ENCODE measurements at places on chromosomes 4 and X.

- DNase-seq: no peak
These were observed 55.7 kb upstream of the CLDN34 start for GRCh38 chrX:9911487-9911886.

DNA sequence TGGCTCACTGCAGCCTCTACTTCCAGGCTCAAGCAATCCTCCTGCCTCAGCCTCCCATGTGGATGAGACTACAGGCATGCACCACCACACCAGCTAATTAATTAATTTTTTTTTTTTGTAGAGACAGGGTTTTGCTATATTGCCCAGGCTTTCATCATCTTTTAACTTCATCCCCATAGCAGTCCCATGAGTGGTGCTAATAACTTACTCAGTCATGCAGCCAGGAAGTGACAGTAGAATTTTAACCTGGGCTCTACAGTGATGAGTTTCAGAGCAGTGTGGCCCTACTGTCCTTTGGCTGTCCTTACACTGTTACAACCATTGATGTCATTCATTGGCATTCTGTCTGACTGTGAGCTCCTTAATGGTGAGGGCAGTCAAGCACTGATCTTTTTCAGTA is 3.9 kb upstream of the OCIAD2 start:
- DNase-seq: no peak

DNA sequence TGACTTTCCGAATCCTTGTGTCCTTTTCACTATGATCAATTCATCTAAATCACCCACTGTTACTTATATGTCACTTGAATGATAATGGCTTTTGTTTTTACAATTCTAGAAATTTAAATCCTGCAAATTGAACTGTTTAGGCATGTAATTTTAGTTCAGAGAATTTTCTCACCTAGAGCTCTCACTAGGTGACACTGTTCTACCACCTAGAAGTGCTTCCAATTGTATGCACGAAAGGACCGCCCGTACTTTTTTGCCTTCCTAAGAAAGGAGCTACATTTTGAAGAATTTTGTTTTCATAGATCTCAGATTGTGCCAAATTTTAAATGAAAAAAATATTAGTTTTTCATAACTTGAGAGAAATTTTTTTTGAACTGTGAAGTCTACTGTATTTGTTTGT is 481.6 kb upstream of the FSTL5 start:
- no peak for DNase-seq

GRCh38 chr4:148268835-148269234 is 173.4 kb downstream of the NR3C2 start:
- no peak for DNase-seq

GRCh38 chrX:131881194-131881593 is 141.9 kb upstream of the STK26 start:
- no peak for DNase-seq

DNA sequence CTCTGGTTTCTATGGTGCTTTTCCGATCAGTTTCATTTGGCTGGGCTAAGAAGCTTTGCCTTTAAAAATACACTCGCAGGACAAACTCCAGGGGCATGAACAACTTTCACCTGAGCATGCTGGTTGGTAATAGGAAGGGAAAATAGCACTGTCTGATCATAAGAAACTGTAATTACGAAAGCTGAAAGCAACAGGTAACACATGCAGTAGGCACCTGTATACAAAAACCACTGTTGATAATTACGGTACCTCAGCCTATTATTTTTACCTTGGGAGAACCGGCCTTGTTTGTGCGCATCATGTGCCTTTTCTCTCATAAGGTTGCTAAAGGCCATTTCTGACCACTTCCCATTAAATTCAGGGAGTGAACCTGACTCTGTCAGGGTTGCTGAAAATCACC is 45.7 kb downstream of the RTL9 start:
- no peak for DNase-seq

GRCh38 chr4:23822181-23822580 is 67.7 kb downstream of the PPARGC1A start:
- no peak for DNase-seq

- peak; percentile 57 for DNase-seq
These were observed 40.4 kb downstream of the RNF212 start for GRCh38 chr4:1072830-1073446.

GRCh38 chr4:56870946-56871345 is 36.8 kb upstream of the REST start:
- DNase-seq: peak; percentile 63

DNA sequence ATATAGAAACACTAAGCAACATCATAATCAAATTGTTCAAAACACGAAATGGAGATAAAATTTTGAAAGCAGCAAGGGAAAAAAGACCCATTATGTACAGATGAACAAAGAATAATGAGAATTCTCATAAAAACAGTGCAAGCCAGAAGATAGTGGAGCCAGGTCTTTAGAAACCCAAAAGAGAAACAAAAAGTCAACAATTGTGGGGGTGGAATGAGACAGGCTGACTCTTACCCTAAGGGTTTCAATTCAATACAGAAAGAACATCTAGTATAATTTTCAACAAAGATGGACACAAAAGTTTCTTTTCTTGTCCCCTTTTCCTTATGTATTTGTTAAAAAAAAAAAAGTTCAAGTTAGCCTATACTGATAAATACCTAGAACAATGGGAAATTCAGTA is 34.0 kb upstream of the MAGEB2 start:
- no peak for DNase-seq

DNA sequence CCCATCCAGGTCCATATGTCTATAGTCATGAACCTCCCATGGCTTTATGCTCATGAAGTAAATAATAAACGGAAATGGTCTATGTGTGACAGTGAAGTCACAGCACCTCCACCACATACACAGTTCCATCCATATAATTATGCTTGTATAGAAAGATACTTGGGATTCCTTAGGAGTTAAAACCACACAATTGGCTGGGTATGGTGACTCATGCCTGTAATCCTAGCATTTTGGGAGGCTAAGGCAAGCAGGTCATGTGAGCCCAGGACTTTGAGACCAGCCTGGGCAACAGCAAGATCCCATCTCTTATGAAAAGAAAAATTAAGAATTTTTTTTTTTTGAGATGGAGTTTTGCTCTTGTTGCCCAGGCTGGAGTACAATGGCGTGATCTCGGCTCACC is 55.6 kb upstream of the RBM47 start:
- no peak for DNase-seq

DNA sequence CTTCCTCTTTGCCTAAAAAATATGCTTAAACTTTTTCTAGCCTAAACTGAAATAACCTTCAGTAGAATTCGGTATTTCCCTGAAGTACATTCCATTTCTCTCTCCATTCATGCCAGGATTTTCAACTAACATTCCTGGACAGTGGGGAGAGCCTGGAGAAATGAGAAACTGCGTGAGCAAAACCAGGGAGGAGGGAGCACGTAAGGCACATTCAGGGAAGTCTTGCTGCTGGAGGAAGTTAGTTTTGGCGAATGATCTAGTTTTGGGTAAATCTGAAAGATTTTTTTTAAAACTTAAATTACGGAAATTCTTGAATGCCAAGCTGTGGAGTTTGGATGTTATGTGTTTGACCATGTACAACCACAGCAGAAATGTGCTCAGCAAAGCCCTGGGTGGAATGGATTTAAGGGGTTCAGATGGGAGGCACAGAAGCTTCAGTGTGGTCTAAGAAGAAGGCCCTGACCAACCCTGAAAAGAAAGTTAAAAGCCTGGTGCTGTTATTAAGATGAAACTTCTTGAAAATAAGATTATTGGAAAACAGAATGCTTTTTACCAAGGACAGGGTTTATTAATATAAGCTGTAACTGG is 347.8 kb downstream of the ANK2 start:
- no peak for DNase-seq

- no peak for DNase-seq
These were observed 309 bp upstream of the CTBP1 start for GRCh38 chr4:1249148-1249730.

GRCh38 chr4:154491341-154492271 is at the start of gene DCHS2:
TSS of gene DCHS2 (minus strand) at chr4:154491799. CDS start at chr4:154491355, 444 bp downstream.
- DNase-seq: peak; percentile 92

DNA sequence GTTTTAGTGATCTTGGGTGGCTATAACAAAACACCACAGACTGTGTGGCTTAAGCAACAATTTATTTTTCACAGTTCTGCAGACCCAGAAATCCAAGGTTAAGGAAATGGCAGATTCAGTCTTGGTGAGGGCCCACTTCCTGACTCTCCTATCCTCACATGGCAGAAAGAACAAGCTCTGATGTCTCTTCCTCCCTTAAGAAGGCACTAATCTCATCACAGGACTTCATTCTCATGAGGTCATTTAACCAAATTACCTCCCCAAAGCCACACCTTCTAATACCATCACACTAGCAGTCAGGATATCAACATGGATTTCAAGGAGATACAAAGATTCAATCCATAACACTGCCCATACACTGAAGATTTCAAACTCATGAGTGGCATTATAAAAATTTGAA is 350.3 kb downstream of the GRID2 start:
- DNase-seq: no peak

GRCh38 chr4:140212646-140213045 is 58.7 kb upstream of the MAML3 start:
- no peak for DNase-seq

DNA sequence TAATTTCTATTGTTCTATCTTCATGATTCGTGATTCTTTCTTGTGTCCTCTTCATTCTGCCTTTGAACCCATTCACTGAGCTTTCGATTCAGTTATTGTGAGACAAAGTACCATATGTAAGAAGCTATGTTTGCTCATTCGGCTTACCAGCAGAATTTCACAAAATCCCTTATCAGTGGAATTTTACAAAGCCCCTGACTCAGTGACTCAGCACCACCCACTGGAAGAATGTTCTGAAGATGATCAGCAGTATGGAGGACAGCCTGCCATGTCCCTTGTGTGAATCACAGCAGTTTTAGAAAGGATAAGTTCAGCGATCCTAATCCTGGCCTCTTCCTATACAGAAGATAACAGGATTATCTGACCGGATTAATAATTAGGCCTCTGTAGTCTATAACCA is 5.8 kb upstream of the UXT start:
- DNase-seq: no peak

DNA sequence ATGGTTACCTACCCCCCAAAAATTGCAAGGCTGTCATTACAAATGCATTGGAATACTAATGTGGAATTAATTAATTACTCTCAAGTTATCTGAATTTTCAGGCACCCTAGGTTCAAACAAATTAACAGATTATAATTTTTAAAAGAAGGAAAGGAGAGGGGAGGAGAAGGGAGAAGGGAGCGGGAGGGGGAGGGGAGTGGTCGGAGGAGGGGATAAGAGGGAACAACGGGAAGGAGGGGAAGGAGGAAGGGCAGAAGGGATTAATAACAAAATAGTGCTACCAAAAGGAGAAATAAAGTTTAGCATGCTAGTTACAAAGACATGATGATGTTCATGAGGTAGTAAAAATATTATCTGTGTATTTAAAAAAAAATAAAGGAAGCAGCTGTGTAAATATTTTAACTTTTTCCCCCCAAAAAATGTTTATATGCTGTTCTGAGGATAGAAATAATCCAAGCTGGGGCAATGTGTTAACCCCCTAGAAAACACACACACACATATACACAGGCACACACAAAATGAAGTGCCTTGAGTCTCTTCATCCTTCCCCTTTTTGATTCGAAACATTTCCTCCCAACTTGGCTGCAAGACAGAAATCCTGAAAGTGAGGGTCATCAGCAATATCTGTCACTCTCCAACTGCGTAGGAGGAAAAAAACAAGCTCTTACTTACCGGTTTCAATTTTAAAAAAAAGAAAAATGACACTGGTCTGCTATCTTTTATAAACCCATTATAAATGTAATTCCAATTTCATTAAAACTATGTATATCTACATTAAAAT is 58.8 kb downstream of the PPP3CA start:
- DNase-seq: no peak

DNA sequence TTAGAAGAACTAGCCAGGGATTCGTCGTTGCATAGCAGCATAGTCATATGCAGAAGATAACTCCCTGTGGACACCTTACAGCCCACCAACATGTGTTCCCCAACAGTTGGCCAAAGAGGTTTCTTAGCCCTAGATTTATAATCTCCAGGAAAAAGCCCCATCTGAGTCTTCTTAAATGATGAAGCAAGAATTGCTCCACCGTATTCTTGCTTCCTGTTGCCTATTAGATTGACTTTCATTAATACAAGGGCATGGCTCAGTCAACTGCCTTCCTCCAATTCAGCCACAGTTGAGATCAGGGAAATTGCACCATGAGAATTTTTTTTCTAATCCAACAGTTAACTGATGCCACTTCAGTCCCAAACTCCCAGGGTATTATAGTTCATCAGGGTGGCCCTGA is 5.2 kb upstream of the AFF2 start:
- DNase-seq: no peak

DNA sequence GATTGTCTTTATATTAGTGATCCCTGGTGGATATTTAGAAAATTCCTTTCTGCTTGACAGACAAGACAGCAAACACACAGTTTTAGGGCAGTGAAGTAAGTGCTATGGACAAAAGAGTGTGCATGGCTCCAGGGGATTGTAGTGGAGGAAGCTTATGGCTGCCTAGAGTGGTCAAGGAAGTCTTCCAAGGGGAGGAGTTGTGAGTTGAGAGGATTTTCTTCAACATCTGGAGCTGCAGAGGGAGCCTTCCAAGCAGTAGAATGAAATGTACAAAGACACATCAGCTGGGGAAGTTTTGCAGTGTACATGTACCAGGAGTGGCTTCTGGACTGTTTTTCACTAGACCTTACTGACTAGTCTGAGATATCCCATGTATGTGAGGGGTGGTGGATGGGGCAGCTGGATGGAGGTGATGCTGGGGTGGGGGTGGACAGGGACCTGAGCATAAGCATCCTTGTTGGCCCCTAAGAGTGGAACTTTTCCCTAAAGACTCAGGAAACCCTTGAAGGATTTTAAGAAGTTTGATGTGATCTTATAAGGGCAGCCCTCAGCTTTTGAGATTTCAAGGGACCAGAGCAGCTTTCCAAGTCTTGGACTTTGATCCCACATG is 160.5 kb upstream of the TAPT1 start:
- no peak for DNase-seq

DNA sequence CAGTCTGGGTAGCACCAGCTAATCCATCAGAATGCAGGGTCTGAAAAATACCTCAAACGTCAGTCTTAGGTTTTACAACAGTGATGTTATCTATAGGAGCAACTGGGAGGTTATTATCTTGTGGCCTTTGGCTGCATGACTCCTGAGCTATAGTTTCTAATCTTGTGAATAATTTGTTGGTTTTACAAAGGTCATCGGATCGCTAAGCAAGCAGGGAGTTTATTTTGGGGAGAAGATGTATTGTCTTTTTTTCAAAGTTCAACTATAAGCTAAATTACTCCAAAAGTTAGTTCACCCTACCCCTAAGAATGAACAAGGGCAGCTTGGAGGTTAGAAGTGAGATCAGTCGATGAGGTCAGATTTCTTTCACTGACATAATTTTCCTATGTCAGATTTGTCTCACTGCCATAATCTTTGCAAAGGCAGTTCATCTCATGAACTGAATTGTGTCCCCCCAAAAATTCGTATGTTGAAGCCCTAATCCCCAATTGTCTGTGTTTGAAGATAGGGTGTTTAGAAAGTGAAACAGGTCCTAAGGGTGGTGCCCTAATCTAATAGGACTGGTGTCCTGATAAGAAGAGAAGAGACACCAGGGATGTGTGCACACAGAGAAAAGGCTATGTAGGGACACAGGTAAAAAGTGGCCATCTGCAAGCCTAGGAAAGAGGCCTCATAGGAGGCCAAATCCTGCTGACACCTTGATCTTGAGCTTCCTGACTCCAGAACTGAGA is 175.8 kb upstream of the GALNT7 start:
- no peak for DNase-seq

All from NCI-H526 (cell line).